Amniotic epithelial cell (primary cell): ENCODE measurements at places on chromosomes 7 and 10.

GRCh38 chr7:43679210-43680068, 49.9 kb downstream of the COA1 start:
- no peak for DNase-seq

DNA sequence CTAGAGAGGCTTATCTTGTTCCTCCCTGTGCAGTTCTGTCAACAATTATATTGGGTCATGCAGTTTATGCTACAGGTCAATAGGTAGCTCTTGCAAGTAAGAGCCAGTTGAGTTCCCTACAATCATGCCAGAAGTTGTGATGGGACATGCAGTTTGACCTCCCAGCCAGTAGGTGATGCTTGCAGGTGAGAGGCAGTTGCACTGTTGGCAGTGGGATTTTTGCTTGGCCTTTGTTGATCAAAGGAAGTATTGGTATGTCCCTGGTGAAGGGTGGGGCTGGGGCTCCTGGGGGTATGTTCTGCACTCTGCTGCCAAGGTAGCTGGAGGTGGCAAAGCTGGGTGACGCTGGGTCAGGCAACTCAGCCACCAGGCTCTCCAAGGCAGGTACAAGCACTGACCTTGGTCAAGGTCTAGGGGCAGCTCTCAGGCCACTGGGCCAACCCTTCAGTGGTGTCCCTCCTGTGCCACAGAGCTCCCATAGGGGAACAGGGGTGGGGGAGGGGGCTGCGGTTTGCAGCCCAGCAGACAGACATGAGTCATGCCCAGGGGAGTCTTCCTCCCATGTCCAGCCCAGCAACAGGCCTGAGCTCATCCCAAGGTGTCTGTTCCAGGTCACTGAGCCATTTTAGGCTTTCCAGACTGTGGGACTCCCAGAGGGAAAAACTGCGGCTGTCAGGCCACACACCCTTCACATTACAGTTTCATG, 43.3 kb downstream of the MEOX2 start:
- DNase-seq, result no peak

GRCh38 chr10:97759946-97760345, 11.9 kb downstream of the SFRP5 start:
- DNase-seq, result no peak

- no peak for DNase-seq
These were observed 27.2 kb downstream of the STEAP1 start for GRCh38 chr7:90181485-90181884.

DNA sequence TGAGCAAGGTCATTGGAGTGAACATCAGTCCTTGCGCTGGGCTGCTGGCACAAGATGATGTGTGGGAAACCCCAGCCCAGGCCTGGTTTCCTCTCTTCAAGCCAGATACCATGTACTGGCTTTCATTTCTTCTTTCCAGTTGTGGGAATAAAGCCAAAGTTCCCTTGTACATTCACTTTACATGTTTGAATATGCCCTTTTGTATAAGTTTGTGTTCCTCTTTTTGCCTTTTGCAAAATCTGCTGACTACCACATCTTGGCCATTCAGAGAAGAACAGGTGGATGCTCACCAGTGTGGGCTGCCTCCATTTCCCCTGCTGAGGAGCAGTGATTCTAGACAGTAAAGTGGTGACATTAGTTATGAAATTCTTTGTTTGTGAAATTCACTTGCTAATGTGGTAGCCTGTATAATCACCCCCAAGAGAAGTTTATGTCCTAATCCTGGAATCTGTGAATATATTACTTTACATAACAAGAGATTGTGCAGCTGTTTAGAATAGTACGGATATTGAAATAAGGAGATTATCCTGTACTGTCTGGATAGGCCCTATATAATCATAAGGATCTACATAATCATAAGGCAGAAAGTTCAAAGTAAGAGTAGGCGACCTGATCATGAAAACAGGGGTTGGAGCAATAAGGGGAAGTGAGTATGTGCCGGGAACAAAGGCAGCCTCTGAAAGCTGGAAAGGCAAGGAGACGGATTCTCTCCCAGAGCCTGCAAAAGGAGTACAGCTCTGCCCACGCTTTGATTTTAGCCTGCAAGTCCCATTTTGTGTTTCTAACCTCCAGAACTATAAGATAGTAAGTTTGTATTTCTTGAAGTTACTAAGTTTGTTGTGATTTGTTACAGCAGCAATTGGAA, 18.8 kb upstream of the AOAH start:
- DNase-seq, result no peak
